Germinal center (tissue), 1 donor: ENCODE measurements at places on chromosomes 13 and 19.

DNA sequence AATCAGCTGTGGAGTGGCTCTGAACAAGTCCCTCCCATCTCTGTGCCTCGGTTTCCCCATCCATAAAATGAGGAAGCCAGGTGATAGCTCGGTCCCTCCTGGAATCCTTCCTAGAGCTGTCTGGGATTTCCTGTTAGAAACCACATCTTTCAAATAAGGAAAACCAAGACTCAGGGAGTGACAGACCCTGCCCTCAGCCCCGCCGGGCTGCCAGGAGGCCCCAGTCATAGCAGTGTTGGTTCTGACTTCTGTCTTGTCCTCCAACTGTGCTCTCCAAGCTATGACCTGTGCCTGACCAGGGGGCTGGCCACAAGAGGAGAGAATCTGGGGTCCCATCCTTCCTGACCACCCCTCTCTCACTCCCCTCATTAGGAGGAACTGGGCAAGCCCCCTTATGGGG lies 1.1 kb upstream of the SHD start:
- no peak for DNase-seq

DNA sequence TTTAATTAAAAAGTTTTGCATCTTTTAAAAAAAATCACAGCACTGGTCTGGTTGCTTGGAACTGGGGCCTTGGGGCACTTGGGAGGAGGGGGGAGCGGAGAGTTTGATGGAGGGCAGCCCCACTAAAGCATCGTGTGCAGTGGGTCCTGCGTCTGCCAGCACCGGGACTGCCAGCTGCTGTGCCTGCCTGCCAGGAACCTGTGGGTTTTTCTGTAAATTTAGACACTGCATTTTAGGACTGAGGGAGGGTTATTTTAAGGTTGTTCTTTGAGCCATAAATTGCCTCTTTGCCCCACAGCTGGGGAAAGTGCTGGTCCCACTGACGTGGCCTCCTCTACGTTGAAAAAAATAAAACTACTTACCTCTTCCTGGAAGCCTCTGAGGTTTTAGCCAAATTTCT lies 2.9 kb downstream of the KLF2 start:
- no peak for DNase-seq

DNA sequence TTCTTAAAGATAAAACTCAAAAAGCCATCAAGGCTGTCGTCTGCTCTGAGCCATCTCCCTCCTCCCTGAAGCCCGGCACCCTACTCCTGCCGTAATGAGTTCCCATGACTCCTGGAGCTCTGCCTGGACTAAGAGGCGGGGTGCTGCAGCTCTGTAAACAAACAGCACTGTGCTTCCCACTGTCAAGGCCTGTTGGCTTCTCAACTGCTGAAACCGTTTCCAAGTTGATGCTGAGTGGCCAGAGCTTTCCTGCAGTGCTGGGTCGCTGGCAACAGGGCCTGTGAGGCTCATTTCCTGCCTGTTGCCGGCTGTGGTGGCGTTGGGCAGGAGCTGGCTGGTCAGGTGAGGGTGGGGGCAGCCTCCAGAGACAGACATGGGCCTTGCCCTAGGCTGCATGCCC lies 26.7 kb upstream of the ISYNA1 start:
- no peak for DNase-seq

GRCh38 chr19:14110650-14111049 lies 6.9 kb downstream of the PRKACA start:
- no peak for DNase-seq

- peak; percentile 98 for DNase-seq
These were observed at the start of gene ZIK1 for GRCh38 chr19:57583521-57584416. Gene ZIK1, plus strand, starts transcription at chr19:57584145. Its CDS starts 212 bp downstream, at chr19:57584357.

DNA sequence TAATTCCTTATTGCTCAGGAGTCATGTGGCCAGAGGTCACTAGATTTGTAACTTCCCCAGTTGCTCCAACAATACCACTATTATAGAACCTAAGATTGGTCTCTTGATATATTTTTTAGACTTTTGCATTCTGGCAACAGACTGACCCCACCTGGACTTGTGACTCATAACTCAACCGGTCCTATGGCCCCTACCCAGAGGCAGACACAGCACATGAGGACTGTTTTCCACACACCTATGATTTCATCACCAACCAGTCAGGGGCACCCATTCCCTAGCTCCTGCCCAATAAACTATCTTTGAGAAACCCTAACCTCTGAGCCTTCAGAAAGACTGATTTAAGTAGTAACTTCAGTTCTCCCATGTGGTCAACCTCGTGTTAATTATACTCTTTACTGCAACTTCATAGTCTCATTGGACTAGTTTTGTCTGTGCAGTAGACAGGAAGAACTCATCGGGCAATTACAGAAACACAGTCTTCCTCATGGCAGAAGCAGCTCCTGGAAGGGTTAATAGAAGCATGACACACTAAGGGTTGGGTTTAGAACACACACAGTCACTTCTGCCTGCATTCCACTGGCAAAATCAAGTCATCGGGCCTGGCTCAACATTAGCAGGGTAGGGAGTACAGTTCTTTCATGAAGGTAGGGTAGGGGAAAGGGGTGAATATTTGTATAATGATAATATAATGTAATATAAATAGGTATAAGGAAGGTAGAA lies 251.8 kb downstream of the UQCRFS1 start:
- DNase-seq, result no peak

- DNase-seq, result no peak
These were observed 9.6 kb downstream of the PLPPR3 start for GRCh38 chr19:812049-812746.

- no peak for DNase-seq
These were observed 44.3 kb downstream of the ZMYM2 start for GRCh38 chr13:20002787-20003186.

- no peak for DNase-seq
These were observed 476.4 kb downstream of the UQCRFS1 start for GRCh38 chr19:28736528-28736927.

- no peak for DNase-seq
These were observed 1.8 kb upstream of the STARD13 start for GRCh38 chr13:33287142-33287882.

DNA sequence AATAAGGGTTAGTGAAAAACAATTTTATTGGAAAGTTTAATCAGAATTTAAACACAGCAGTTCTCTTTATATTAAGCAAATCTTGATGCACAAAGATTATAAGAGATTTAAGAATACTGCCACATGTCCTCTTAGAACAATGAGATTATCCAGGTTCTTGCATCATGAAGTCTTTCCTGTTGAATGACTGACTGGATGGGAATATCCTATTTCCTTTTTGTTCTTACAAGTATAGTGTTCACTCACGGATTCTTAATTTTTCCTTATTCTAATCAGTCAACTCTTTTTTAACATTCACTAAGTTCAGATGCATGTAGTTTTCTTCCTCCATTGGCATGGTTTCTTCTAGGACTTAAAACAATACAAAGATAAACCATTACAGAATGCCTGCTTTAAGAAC lies 10.1 kb downstream of the URI1 start:
- no peak for DNase-seq

GRCh38 chr13:27808851-27809550 lies 16.7 kb downstream of the GSX1 start:
- no peak for DNase-seq

DNA sequence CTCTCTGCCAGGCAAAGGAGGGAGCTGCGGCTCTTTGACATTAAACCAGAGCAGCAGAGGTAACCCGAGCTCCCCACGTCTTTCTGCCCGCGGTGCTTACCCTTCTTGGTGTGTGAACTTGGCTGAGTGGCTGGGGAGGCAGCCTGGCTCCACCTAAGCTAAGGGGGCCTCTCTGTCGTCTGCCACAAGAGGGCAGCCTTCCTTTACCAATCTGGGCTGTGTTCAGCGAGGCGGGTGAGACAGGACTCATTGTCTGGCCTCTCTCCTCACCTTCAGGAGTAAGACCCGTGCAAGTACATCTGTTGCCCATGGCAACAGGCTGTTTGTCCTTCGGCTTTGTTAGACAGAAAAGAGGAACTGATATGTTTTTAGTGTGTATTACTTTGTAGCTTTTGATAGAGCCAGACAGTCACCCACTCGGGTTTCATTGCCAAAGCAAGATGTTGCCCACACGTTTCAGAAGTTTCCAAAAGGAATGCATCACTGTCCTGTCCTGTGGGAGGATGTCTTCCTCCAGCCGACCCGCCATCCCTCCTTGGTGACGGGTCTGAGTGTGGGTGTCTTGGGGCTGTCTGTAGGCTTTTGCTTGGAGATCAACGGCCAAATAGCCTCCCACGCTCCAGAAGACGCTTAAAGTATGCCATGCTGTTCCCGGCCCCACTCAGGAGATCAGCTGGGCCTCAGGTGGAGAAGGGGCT lies 4.6 kb downstream of the POP4 start:
- peak; percentile 91 for DNase-seq

- no peak for DNase-seq
These were observed 6.9 kb downstream of the ARHGEF7 start for GRCh38 chr13:111122056-111122455.

DNA sequence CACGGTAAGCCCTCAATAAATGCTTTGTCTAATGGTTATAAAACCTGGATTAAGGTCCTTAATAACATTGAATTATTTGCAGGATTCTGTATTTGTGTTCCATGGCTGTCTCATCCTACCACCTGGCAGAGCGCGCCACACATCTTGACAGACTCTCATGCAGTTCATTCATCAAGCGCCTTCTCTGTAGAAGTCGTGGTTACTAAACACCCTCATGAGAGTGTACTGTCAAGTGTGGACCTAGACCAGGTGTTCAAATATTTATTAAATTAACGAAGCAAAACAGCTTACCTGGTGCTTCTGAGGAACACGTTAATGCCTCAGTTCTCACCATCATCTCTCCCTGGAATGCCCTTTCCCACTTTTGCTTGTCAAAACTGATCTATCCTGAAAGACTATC lies 13.1 kb upstream of the FBXL3 start:
- no peak for DNase-seq

GRCh38 chr13:95039415-95039814 lies 261.8 kb downstream of the ABCC4 start:
- no peak for DNase-seq

DNA sequence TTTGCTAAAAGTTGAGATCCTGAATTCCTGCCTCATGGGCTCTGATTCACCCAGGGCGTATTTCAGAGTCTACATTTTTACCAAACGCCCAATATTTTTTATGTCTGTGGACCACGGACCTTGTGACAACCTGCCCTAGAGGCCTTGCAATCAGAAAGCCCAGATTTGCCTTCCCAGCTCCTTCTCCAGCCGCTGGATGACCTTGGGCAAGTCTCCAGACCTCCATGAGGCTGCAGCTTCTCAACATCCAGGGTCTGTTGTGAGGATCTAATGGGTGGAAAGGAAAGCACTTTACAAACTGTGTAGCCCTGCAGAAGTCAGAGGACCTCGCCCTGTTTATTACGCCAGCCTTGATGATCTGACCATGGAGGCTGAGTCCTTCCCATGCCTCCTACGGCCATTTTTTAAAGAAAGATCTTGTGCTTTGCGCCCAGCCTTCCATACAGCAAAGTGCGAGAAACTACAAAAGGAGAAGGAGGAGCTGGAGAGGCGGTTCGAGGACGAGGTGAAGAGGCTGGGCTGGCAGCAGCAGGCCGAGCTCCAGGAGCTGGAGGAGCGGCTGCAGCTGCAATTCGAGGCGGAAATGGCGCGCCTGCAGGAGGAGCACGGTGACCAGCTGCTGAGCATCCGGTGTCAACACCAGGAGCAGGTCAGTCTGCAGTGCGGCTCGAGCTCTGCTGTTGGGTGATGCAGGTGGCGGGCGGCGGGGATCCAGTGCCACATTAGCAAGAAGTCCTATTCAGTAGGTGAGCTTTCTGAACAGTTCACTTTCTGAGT lies 115.6 kb downstream of the SLC7A1 start:
- no peak for DNase-seq

- DNase-seq, result no peak
These were observed 833.9 kb downstream of the SLITRK1 start for GRCh38 chr13:83048419-83048818.

- peak; percentile 81 for DNase-seq
These were observed 15.2 kb upstream of the PAK4 start for GRCh38 chr19:39110263-39110967.

GRCh38 chr13:75645141-75645540 lies 9.0 kb downstream of the LMO7 start:
- DNase-seq, result no peak
